ENCODE measurements at places on chromosomes 4 and X.

DNA sequence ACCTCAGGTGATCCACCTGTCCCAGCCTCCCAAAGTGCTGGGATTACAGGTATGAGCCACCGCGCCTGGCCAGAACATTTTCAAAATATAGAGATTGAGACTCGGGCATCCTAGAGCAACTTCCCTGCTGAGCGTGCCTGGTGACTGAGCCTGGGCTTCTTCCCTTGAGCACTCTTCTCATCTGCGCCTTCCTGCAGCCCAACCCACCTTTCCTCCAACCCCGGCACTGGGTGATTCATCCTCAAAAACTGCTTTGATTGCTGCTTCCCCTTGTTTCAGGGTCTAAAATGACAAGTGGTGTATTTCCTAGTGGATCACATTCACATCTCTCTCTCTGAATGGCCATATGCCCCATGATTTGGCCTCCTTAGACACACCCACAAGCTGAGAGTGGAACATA lies 37.8 kb downstream of the PHKA2 start:
- no peak for DNase-seq

GRCh38 chrX:10471418-10471817 lies 149.0 kb downstream of the MID1 start:
- DNase-seq = no peak

GRCh38 chrX:63784902-63785707 lies at the start of gene ARHGEF9:
Gene ARHGEF9, minus strand, starts transcription at chrX:63785214. Its CDS starts 69 bp downstream, at chrX:63785145.
- DNase-seq = no peak

GRCh38 chr4:16993956-16994840 lies 95.8 kb upstream of the LDB2 start:
- no peak for DNase-seq

- DNase-seq = no peak
Observed at GRCh38 chr4:163462556-163462955, 11.0 kb downstream of the TKTL2 start.

DNA sequence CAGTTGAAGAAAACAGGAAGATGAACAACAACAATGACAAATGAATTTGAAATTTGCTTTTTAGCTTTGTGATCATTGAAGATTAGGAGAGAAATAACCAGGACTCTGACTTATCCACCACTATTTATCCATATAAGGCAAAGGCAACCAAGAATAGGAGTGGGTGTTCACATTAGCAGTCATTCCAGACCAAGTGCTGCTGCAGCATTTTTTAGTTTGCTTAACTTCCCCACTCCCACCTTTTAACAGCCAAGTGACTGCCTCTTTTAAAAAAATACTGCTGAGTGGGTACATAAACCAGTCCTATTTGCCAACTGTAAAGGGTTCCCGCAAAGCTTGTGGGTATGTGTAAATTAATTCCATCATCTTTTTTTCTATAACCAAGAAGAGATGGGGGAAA lies 230.9 kb downstream of the IQCM start:
- DNase-seq = no peak

All from NCI-H774 (cell line).